ENCODE measurements at places on chromosomes 6 and 20.

DNA sequence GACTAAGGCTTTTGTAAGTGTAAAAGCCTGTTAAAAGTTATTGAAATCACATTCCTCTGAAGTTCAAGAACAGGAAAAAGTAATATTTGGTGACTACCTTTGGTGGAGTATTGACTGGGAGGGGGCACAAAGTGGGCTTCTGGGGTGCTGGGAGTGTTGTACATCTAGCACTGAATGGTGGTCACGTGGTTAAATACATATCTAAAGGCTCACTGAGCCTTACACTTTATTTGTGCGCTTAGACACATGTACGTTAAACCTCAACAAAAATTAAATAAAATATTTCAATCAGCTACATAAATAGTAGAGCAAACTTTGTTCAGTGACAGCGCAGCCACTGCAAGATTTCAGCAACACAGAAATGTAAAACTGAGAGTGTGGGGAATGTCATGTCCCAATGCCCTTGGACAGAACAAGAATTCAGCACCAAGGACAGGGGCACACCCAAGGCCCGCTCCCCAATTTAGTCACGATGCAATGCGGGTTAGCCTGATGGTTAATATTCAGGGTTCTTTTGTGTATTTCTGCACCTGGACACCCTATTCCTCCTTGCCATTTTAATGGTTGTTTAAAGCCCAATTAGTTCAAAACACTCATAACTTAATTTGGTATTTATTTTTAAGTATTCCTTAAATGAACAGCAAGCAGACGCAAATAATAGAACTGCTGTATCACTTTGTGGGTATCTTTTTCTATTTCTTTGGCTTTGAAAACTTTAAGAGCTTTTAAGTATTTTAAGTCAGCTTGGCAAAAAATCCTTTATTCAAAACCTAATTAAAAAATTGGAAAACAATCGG is 37.4 kb downstream of the ANGPT4 start:
- no peak for DNase-seq

DNA sequence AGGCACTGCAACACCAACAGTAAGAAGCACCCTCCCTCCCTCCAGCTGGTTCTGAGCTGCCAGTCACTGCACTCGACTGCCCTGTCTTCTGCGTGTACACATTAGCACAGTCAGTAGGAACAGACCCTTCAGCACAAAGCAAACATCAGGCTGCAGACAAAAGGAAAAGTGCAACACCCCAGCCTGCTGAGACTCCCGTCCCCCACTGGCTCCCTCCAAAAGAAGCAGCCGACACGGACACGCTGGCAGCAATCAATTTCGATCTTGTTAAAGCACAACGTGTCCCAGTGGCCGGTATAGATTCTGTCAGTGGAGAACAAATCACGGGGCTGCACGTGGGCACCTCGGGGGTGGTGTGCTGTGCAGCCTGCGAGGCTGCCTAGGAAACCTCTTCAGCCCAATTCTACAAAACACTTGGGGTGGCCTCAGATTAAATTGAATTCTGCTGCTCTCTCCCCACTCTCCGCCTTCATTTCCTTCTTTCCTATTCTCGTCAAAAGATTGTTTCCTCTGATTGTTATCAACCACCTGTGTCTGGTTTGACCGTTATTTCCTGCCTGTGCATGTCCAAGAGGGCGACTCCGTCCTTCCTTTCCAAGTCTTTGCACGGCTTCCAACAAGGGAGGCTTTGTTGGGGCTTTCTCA is 38.7 kb downstream of the TRAF3IP2 start:
- no peak for DNase-seq

DNA sequence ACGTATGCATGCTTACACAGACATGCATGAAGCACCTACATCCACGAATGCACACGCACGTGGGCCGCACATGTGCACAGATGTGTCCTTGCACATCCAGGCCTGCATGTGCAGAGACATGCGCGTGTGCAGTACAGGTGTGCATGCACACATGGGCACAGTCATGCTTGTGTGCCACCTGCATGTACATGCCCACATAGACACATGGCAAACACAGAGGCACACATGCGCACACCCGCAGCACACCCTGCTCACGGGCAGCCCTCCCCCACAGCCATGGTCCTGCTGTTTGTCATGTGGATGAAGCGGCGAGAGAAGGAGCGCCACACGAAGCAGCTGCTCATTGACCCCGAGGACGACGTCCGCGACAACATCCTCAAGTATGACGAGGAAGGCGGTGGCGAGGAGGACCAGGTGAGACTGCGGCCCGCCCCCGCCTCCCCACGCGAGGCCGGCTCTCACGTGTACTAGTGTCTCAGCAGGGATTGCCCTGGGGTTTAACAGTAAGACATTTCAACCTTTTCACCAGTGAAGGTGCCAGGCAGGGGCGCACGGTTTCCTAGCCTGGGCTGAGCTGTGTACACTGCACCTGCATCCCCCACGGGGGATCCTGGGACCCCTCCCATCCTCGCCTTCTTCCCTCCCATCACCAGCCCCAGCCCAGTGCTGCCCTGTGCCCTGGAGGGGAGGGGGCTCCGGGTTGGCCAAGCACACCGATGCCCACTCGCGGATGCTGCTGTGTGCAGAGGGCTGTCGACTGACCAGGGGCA is 132.8 kb downstream of the TAF4 start:
- no peak for DNase-seq

GRCh38 chr6:28490205-28490890 is 25.2 kb downstream of the GPX6 start:
- no peak for DNase-seq

GRCh38 chr6:3019065-3019464 is 19.4 kb downstream of the NQO2 start:
- no peak for DNase-seq

DNA sequence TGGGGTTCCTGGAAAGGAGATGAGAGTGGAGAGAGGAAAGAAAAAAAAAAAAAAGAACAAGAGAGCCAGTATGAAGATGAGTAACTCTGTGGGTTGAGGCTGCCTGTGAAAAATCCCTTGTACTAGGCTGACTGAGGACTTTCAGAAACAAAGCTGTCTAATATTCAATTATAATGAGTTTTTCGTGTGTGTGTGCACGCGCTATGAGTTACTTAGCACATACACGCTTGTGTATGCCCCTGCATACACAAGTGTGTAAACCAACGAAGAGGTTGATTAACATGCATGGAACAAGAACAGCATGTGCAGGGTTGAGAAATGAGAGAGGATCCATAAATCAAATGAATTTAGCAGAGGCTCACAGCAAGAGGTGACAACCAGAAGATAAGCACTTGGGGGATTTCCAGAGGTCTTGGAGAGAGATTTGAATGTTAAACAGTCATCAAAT is 4.8 kb upstream of the RBPJL start:
- DNase-seq, result no peak

DNA sequence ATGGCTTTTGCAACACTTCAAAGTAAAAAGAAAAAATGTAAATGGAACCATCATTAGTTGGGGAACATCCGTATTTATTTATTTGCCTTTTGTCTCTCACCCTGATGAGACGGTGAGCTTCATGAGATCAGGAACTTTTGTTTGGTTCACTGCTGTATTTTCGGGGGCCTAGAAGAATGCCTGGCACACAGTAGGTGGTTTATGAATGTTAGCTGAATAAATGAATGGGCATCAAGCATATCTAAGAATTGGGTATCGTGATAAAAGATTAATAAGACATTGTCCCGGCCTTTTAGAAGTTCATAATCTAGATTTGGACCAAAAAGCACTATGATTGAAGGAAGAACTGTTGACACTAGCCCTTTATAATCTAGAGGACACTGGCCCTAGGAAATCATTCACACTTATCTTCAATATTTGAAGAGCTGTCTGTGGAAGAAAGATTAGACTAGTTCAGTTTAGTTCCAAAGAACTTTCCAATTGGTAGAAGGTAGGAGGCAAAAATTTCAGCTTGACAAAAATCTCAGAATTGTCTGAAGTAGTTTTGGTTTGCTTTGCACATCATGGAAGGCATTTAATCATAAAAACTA is 70.3 kb upstream of the CD83 start:
- DNase-seq, result no peak

DNA sequence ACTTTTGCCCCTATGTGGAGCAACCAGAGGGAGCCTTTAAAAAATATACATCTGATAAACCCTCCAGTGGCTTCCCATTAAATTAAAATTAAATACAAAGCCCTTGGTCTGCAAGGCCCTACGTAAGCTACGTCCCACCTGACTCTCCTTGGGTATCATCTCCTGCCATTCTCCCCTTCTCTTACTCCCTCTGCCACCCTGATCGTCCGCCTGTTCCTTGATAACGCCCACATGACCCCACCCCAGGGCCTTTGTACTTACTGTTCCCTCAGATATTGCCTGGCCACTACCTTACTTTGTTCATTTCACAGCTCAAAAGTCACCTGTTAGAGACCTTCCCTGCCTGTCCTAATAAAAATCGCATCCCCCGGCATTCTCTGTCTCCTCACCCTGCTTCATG is 5.4 kb upstream of the NFATC2 start:
- DNase-seq, result no peak

- DNase-seq, result no peak
Measured at GRCh38 chr6:157271911-157272310, 51.4 kb downstream of the TMEM242 start.

GRCh38 chr20:50904067-50904570 is 27.1 kb downstream of the ADNP start:
- no peak for DNase-seq

DNA sequence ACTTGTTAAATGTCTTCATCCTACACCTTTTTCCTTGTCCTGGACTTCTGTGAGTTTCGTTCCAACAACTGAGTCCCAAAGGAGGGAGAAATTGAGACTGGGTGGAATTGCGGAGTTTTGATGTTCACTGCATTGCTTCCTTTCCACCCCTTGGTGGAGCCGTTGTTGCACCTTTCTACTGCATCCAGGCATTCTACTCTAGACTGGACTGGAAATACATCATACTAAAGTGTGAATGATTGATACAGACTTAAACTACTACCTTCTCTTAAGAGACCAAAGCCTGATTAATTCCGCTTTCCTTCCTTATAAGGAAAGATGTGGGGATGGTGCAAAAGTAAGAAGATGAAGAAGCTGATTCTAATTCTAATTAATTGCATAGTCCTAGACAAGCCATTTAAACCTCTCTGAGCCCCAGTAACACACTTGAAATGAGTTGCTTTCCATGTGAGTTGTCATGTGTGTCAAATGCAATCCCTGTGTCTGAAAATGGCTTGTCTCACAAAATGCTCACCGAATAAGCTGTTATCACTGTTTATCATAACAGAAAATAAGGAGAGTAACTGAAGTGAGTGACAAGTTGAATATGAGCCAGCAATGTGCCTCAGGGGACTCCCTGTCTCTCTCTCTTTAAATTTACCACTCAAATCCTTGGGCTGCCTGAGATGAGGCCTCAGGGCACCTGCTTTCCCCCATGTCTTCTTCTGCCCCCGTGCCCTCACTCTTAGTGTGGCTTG is 338.3 kb upstream of the CHD6 start:
- DNase-seq, result no peak

GRCh38 chr6:144178323-144178722 is 28.0 kb downstream of the STX11 start:
- DNase-seq, result no peak

GRCh38 chr20:16918366-16918765 is 170.2 kb downstream of the OTOR start:
- DNase-seq, result no peak

DNA sequence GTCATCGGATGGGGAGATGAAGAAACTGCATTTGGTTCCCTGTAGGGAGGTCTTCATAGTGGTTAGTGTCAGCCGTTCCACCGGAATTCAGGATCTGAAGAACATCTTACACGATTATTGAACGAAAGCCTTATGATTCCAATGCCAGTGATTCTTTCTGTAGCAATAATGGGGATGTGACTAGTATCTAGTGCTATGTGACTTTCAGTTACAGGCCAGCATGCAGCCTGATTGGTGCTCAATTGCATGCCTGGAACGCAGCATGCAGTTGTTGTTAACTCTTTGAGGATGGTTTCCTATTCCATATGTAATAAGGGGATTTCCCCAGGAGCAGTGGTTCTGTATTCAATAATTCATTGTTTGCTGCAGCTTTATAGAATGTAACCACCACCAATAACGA is 71.6 kb upstream of the SLC22A1 start:
- no peak for DNase-seq

GRCh38 chr6:92404281-92404680 is 1015.1 kb downstream of the EPHA7 start:
- DNase-seq, result no peak

GRCh38 chr6:44542401-44543116 is 155.1 kb downstream of the CDC5L start:
- no peak for DNase-seq

DNA sequence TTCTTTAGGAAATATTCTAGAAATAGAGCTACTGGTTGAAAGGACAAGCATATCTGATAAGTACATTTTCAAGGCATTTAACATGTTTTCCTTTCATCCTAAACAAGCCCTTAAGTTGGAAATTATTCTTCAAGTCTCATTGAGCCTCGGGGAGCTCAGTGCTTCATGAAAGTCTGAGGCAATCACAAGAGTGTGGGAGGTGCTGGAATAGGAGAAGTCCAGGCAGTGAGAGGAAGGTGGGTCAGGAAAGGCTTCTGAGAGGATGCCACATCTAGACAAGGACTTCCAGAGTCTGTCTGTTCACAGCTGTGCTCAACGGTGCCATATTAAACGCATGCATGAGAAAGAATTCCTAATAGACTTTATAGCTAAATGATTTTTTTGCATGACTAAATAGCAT is 69.8 kb downstream of the CD83 start:
- DNase-seq, result no peak

- DNase-seq, result no peak
Measured at GRCh38 chr6:135231469-135231844, 50.3 kb downstream of the MYB start.

- no peak for DNase-seq
Measured at GRCh38 chr6:11847515-11848345, 69.1 kb upstream of the ADTRP start.

GRCh38 chr6:157272866-157273755 is 50.2 kb downstream of the TMEM242 start:
- DNase-seq, result no peak

DNA sequence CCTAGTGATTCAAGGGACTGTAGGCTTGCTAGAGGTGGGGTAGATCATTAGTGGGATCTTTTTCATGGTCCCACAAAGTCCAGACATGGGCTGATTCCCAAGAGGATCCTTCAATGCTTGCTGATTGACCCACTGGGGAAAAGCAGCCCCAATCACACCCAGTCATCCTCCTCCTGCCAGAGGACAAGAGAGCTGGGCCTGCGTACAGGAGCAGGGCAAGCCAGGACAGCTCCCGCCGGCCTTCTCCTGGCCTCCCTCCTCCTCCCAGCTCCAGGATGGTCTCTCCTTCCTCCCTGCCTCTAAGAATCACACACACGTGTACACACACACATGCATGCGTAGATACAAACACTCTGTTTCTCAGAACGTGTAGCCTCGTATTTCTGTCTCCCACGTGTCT is 27.0 kb downstream of the KCNK15 start:
- no peak for DNase-seq

DNA sequence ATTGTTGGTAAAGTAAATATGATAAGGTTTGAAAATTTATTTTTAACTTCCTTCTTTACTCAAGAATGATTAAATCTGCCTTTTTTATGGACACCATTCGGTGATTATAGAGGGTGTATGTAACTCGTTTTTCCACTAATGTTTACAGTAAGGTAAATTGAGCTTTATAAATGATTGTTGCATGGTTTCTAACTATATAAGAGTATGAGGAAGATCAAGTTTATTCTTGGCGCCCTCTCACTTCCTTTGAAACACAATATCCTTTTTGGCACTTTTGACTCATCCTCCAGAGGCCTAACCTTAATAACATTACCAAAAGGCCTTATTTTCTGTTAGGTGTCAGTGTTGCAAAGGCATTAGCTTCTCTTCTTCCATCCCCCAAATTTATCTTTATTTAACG is 41.8 kb upstream of the MTRF1L start:
- no peak for DNase-seq

Measured in stimulated activated CD4-positive, alpha-beta T cell treated with anti-CD3 and anti-CD28 coated beads, Interleukin-1b, Interleukin-23, amount 100 ng/mL, for 1 hour (primary cell).